ENCODE measurements at places on chromosomes 11 and 22.

- no peak for DNase-seq
These were observed 550.4 kb downstream of the JRKL start for GRCh38 chr11:96940227-96940626.

- DNase-seq, result peak; percentile 54
These were observed 17.0 kb upstream of the KCNJ11 start for GRCh38 chr11:17405232-17406005.

DNA sequence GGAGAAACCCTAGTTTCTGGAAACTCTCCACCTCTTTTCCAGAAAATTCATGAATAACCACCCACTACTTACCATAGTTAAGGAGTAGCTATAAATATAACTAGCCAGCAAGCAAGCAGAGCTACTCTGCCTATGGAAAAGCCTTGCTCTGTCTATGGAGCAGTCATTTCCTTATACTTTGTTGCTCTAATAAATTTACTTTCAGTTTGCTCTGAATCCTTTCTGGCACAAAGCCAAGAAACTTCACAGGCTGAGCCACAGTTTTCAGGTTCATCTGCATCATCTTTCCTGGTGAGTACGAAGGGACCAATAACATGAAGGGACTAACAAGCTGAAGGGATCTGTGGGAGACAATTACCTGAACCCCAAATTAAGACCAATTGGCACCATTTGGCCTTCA lies 4.6 kb downstream of the OR4C45 start:
- no peak for DNase-seq

DNA sequence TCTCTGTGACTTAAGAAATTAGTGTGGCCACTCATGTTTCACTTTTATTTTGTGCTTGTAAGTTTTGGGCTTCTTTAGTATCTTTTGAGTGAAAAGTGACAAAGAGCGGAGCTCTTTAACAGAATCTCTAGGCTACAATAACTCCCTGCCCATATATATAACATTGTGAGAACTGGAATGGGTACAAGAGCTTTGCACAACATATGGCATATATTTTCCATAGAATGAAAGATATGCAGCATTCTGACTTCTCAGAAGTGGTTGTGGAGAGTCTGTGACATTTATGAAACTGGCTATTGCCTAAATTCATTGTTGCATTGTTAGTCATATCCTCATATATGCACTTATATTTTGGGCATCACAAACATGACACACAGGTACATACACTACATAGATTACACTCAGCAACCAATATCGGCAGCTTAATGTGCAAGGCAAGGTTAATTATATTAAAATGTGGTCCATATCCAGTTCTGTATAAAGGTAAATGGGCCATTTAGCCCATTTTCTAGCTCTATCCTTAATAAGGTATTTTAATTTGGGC lies 1148.2 kb downstream of the FAM181B start:
- no peak for DNase-seq

- DNase-seq, result no peak
These were observed 24.9 kb upstream of the DGCR8 start for GRCh38 chr22:20055144-20055543.

GRCh38 chr22:31947296-31947695 lies 3.0 kb downstream of the YWHAH start:
- DNase-seq, result peak; percentile 47

- DNase-seq, result peak; percentile 69
These were observed 2.3 kb downstream of the SIK2 start for GRCh38 chr11:111604392-111605009.

- peak; percentile 22 for DNase-seq
These were observed 23.1 kb upstream of the CAPRIN1 start for GRCh38 chr11:34028425-34028824.

GRCh38 chr11:201966-202365 lies 5.2 kb downstream of the BET1L start:
- DNase-seq, result no peak

- no peak for DNase-seq
These were observed 163.7 kb downstream of the PKNOX2 start for GRCh38 chr11:125328225-125328580.

DNA sequence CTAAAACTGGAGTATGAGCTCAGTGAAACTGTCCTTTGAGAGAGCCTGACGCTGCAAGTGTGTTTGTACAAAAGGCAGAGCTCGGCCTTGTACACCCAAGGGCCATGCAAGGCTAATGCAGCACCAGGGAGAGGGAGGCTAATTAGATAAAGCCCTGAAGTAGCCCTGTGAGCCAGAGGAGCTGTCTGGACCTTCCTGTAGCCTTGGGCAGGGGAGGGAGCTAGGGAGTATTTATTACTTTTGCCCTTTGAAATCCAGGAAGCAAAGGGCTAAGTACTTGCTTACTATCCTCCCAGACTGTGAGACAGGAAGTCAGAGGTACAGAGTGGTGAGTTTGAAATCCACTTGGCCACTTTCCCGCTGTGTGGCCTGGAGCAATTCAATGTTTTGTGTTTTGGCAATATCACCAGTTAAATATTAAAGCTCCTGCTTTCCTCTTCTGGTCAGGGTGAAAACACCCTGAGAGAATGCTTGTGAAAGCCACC lies 10.2 kb upstream of the LDHA start:
- DNase-seq, result peak; percentile 81

- peak; percentile 83 for DNase-seq
These were observed 117.8 kb downstream of the NAT10 start for GRCh38 chr11:34223021-34223813.

DNA sequence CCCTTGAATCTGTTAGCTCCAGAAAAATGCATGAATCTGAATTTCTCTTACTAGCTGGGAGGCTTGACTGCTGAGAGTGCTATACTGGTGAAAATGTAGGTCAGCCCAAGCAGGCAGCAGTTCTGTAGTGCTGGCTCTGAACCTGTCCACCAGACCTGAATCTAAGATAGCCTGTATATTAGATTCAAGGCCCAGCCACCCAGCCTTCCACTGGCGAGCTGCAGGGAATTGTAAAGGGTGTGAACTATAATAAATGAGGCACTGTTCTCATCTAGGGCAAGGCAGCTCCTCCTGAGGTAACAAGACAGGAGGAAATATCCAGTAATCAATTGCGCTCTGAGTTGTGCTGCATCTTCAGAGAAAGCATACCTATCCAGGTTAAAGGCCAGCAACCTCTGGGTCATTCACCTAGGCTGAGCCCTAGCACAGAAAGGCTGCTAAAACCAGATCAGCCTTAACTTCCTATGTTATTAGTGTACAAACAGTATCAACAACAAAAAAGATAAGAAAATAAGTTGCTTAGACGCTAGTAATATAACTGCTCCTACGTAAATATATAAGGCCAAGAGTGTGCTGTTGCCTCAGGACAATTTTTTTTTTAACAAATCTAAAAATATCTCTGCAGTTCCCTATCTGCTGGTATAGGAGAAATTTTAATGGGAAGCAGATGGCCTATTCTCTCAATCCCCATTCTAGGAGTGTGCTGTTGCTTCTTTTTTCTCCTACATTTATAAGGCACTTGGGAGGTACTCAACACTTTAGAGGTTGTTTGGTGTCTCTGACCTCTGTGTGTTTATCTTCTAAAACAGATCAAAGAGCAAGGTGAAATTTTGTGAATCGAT lies 63.0 kb downstream of the RELT start:
- no peak for DNase-seq
